ENCODE measurements at places on chromosomes 7 and 10. TPM values are rescaled to one million over a fixed set of nuclear protein-coding genes. Genes with fewer than 3 reads are reported as not detected.

The FGFBP3 gene
- total RNA-seq = 1.2 TPM

The EPDR1 gene
- total RNA-seq = 1.6 TPM

The LRRC18 gene
- total RNA-seq = not detected

The AGAP5 gene
- total RNA-seq = 7.8 TPM

The LRRN3 gene
- total RNA-seq = 5.4 TPM

The CNPY1 gene
- total RNA-seq = not detected

DNA sequence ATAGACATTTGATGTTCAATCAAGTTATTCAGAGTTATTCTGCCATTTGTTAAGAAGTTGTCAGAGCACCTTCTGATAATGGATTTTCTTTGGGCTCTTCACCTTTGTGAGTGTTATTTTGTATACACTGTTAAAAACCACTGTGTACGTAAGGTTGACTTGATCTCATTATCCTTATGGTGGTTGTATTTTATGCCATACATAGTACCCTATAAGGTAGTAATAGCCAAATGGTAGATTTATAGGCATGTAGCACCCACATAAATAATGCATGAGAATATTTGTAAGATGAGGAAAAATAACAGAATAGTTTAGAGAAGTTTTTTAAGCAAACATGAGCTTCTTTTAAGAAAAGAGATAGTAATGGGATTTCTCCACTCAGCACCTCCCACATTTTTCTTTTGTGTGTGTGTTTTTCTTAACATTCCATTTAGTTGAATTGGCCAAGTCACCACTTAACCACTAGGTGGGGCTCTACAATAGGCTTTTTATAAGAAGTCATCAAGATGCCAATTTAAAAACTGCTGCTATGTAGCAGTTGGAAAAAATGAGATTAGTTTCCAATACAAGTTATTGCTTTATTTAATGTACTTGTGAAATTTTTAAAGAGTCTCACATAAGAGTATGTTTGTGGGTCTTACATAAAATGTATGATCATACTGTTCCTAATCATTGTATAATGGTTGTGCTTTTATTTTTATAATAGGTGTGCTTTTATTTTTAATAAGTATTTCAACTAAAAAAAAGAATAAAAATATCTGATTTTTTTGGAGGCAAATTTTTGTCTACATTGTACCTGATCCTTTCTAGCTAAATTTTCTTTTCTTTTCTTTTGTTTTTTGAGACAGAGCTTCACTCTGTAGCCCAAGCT lies 41.1 kb upstream of the STMP1 start:
- peaks cover 28% of the 10 kb centered on the region for H3K36me3 ChIP-seq
- DNase-seq = peak; percentile 45
- H3K4me1 ChIP-seq = no peaks in the 10 kb centered on the region

GRCh38 chr10:11447586-11447985 lies 163.9 kb downstream of the USP6NL start:
- peaks cover 17% of the 10 kb centered on the region for H3K4me1 ChIP-seq
- H3K27me3 ChIP-seq = no peaks in the 10 kb centered on the region

- no peak overlapping the region for H3K27ac ChIP-seq
- H3K27me3 ChIP-seq = no peaks in the 10 kb centered on the region
- no peak for DNase-seq
- peaks cover 2% of the 10 kb centered on the region for H3K36me3 ChIP-seq
- H3K4me1 ChIP-seq = peaks cover 6% of the 10 kb centered on the region
- no peak overlapping the region for H3K4me3 ChIP-seq
These were observed 41.8 kb upstream of the TRIM8 start for GRCh38 chr10:102602272-102603045.

DNA sequence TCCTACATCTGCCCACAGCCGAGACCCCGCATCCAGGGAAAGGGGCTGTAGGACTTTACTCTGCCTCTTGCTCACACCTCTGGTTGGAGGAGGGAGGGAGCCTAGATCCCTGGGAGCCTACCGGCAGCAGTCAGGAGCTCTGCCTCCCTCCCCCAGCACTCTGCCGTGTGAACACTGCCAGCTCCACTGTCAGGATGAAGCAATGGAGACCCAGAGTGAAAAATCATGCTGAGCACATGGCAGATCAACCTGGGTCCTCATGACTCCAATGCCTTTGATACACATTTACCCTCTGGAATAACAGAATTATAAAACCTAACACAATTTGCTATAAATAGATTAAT lies 477.7 kb downstream of the TNS3 start:
- H3K27me3 ChIP-seq = no peaks in the 10 kb centered on the region
- H3K36me3 ChIP-seq = no peaks in the 10 kb centered on the region
- no peak overlapping the region for H3K27ac ChIP-seq
- H3K4me3 ChIP-seq = no peak overlapping the region

- H3K27ac ChIP-seq = no peak overlapping the region
- no peak overlapping the region for H3K4me3 ChIP-seq
- no peaks in the 10 kb centered on the region for H3K4me1 ChIP-seq
- H3K27me3 ChIP-seq = peaks cover 14% of the 10 kb centered on the region
- H3K36me3 ChIP-seq = no peaks in the 10 kb centered on the region
These were observed 17.5 kb upstream of the TSGA13 start for GRCh38 chr7:130703851-130704250.

- H3K36me3 ChIP-seq = no peaks in the 10 kb centered on the region
- no peak for DNase-seq
- no peaks in the 10 kb centered on the region for H3K27me3 ChIP-seq
- H3K4me3 ChIP-seq = no peak overlapping the region
- no peaks in the 10 kb centered on the region for H3K4me1 ChIP-seq
These were observed 104.1 kb upstream of the FERD3L start for GRCh38 chr7:19249281-19249680.

DNA sequence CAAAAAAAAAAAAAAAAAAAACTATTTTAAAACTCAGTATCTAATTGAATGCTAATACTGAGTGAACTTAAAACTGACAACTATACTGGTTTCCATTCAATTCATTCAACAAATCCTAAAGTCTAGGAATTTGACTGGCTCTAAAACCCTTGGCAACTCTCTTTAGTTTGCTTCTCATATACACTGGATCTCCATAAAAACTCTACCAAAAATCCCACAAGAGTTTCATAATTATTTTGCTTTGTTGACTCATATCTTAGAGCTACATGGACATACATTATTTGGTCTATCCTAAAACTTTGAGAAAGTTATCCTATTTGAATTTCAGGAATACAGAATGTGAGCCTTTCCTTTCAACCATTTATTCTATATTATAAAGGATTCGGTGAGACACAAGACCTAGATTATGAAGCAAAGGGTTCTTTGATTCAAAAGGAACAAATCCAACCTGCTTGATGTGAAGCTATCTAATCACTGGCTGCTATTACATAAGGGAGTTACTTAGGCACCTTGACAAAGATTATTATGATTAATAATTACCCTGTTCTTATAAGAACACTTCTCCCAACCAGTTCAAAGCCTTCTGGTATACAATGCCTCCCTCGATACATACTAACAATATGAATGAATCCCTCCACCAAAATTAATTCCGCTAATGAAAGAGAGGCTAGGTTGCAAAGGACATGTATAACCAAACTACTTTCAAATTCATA lies 15.8 kb upstream of the KMT2E start:
- H3K4me3 ChIP-seq = no peak overlapping the region
- peaks cover 35% of the 10 kb centered on the region for H3K36me3 ChIP-seq
- DNase-seq = no peak
- peaks cover 94% of the 10 kb centered on the region for H3K4me1 ChIP-seq
- H3K27me3 ChIP-seq = no peaks in the 10 kb centered on the region

- H3K4me3 ChIP-seq = no peak overlapping the region
- no peaks in the 10 kb centered on the region for H3K27me3 ChIP-seq
- H3K27ac ChIP-seq = no peak overlapping the region
- no peak for DNase-seq
- H3K36me3 ChIP-seq = no peaks in the 10 kb centered on the region
These were observed 203.7 kb downstream of the TSPAN12 start for GRCh38 chr7:120654241-120654640.

GRCh38 chr7:32043688-32044087 lies 26.5 kb downstream of the PDE1C start:
- no peak overlapping the region for H3K4me3 ChIP-seq
- no peak for DNase-seq
- H3K36me3 ChIP-seq = no peaks in the 10 kb centered on the region

- H3K4me3 ChIP-seq = no peak overlapping the region
- H3K27ac ChIP-seq = no peak overlapping the region
- H3K36me3 ChIP-seq = peaks cover 46% of the 10 kb centered on the region
- no peak for DNase-seq
- H3K4me1 ChIP-seq = peaks cover 14% of the 10 kb centered on the region
These were observed 31.7 kb upstream of the DGKI start for GRCh38 chr7:137878333-137878961.

DNA sequence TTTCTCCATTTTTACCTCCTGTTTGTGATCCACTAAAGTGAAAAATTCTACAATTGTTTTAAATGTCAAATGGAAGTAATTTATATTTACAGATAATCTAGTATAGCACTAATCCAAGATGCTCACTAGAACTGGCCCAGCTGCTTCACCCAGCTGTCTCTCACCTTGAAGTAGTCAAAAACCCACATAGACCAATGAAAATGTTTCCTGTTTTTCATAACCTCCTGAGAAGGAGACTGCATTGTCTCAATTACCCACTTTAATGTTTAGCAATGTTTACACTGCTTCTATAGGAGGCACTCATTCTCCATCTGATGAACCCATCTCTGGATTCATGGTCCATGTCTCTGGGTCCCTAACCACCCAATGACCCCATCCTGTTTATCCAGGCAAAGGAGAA lies 56.1 kb upstream of the ADO start:
- no peak overlapping the region for H3K27ac ChIP-seq
- no peaks in the 10 kb centered on the region for H3K36me3 ChIP-seq
- no peak for DNase-seq

GRCh38 chr7:2251841-2252771 lies 10.1 kb downstream of the NUDT1 start:
- H3K27me3 ChIP-seq = no peaks in the 10 kb centered on the region
- H3K27ac ChIP-seq = no peak overlapping the region
- no peak overlapping the region for H3K4me3 ChIP-seq
- peaks cover 11% of the 10 kb centered on the region for H3K36me3 ChIP-seq
- peaks cover 11% of the 10 kb centered on the region for H3K4me1 ChIP-seq

- H3K27ac ChIP-seq = no peak overlapping the region
- DNase-seq = no peak
- H3K4me1 ChIP-seq = peaks cover 3% of the 10 kb centered on the region
- H3K4me3 ChIP-seq = no peak overlapping the region
- H3K36me3 ChIP-seq = no peaks in the 10 kb centered on the region
These were observed 118.8 kb downstream of the MYL10 start for GRCh38 chr7:101510297-101510696.

DNA sequence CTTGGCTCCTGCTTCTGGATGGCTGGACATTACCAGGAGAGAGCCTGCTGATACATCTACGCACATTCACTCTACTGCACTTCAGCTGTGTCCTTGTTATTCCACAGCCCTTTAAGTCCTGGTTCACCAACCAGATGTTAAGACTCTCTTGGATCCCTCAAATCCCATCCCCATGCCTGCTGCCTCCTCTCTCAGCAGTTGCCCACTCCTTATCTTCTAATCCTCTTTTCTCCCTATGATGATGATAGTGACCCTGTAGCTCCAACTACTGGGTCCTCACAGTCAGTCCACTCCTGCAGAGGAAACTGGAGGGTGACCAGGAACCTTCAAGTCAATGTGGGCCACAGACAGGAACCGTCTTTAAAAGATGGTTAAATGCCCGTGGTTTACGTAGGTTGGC lies 96.3 kb upstream of the PDCD4 start:
- H3K27me3 ChIP-seq = no peaks in the 10 kb centered on the region
- no peak overlapping the region for H3K27ac ChIP-seq
- no peaks in the 10 kb centered on the region for H3K36me3 ChIP-seq
- H3K4me1 ChIP-seq = peaks cover 53% of the 10 kb centered on the region
- DNase-seq = no peak
- no peak overlapping the region for H3K4me3 ChIP-seq

DNA sequence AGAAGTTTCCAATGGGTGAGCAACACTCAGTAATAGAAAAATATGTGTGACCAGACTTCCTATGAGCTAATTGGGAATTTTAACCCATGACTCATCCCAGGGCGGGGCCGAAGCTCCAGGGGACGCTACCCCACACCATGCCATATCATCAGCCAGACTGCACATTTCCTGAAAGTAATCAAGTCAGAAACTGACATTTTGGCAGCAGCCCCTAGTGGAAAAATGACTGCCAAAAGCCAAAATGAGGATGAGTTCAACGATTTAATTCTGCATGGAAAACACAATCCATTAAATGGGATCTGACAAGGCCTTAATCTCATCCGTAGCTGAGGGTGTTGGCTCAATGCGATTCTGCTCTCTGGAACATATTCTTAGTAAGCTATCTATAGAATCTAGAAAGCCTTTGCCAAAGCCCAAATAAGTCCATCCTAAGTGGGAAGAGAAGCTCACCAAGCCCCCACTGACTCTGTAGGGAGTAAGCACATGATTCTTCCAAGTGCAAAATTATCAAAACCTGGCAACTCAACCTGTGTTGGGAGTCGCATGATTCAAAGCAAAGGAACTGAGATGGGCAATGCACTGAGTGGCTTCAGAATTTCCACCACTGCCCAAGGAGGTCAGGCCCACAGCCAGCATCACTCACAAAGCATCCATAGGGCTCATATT lies 93.1 kb upstream of the PDE1C start:
- no peak for DNase-seq
- no peaks in the 10 kb centered on the region for H3K4me1 ChIP-seq
- H3K36me3 ChIP-seq = no peaks in the 10 kb centered on the region
- no peak overlapping the region for H3K4me3 ChIP-seq

- H3K36me3 ChIP-seq = no peaks in the 10 kb centered on the region
- H3K27me3 ChIP-seq = no peaks in the 10 kb centered on the region
- no peak overlapping the region for H3K27ac ChIP-seq
- no peaks in the 10 kb centered on the region for H3K4me1 ChIP-seq
- H3K4me3 ChIP-seq = no peak overlapping the region
- DNase-seq = no peak
These were observed 202.6 kb upstream of the STEAP4 start for GRCh38 chr7:88509341-88509740.

GRCh38 chr10:3094609-3095036 lies 27.3 kb downstream of the PFKP start:
- DNase-seq = no peak
- H3K4me1 ChIP-seq = peaks cover 63% of the 10 kb centered on the region
- H3K36me3 ChIP-seq = peaks cover 56% of the 10 kb centered on the region
- peak overlapping the region; percentile 81 for H3K27ac ChIP-seq
- no peaks in the 10 kb centered on the region for H3K27me3 ChIP-seq

- no peak overlapping the region for H3K4me3 ChIP-seq
- no peak for DNase-seq
- no peaks in the 10 kb centered on the region for H3K4me1 ChIP-seq
- H3K36me3 ChIP-seq = no peaks in the 10 kb centered on the region
These were observed 200.2 kb downstream of the ZNF438 start for GRCh38 chr10:30831426-30831825.

- H3K36me3 ChIP-seq = no peaks in the 10 kb centered on the region
- H3K27ac ChIP-seq = no peak overlapping the region
- no peak for DNase-seq
- H3K27me3 ChIP-seq = peaks cover 39% of the 10 kb centered on the region
- H3K4me3 ChIP-seq = no peak overlapping the region
These were observed 421 bp upstream of the NODAL start for GRCh38 chr10:70441895-70442309.

Data from activated naive CD4-positive, alpha-beta T cell treated with anti-CD3 and anti-CD28 coated beads for 36 hours (primary cell).